ENCODE measurements at places on chromosomes 12 and 14. TPM values are rescaled to one million over a fixed set of nuclear protein-coding genes. Genes with fewer than 3 reads are reported as not detected.

GRCh38 chr12:53205747-53206419 lies 1.2 kb downstream of the ITGB7 start:
- DNase-seq, result no peak

DNA sequence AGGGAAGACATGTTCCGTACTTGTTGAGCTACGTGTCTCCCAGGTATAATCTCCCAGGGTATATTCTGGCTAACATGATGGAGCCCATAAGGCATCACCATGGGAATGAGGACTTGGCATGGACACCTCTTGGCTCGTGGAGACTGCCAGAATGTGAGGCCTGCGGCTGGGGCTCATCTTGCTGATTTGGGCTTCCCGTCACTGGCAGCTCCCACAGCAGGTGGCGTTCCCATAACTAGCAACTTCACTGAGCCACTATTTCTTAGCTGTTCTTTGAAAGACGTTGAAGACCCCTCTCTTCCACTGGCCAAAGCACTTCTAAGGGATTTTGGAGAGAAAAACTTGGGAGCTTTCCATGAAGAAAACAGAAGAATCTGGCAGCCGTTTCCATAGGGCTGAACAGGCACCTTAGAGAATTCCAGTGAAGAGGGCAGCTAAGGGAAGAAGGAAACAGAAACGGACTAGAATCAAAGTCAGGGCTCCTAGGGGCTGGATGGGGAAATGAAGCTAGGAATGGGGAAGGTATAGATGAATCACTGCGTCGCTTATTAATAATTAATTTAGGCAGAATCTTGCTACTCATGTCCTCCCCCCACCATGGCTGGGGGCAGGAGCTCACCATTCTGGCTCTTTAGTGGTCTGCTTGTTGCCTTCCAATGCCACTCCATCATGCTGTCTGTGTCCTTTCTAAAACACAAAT lies 39.7 kb upstream of the FOS start:
- no peak for DNase-seq

DNA sequence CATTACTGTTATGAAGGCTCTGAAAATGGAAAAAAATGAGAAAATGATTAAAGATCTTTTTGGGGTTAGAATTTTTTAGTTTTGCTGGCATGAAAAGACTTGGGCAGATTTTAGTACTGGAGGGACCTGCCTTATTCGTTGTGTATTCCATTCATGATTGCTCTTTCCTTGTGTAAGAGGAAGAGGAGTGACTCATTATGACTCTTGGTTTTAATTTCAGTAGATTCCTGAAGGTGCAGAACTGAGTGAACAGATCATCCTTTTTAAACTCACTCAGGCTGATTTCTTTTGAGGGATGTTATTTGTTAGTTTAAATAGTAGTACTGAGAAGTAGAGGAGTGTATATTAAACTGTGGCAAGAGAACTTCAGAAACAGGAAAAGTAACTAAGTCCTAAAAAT lies 41.6 kb downstream of the AKAP6 start:
- no peak for DNase-seq

DNA sequence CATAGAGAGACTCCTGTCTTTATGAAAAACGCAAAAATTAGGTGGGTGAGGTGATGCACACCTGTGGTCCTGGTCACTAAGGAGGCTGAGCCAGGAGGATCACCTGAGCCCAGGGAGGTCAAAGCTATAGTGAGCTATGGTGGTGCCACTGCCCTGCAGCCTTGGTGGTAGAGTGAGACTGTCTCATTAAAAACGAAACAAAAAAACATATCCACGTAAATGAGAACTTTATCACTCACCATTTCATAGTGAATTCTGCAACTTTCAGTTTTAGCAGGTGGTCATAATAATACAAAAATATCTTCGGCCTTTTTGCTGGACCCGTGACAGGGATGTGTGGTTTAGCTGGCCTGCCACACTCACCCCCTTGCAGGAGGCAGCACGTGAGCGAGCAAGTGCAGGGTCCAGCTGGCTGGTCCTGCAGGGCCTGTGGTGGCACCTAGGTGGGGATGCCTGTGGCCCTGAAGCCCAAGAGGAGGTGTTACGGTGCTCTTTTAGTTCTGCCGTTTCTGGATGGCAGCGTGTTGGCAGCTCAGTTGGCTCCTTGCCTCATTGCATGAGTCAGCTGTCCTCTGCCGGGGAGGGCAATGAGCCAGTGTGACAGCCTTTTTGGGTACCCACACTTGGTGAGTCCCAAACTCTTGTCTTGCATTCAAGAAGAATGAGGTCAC lies 1330.7 kb upstream of the TMEM132C start:
- DNase-seq, result no peak

GRCh38 chr14:40417777-40418401 lies 985.7 kb upstream of the FBXO33 start:
- DNase-seq, result peak; percentile 0

DNA sequence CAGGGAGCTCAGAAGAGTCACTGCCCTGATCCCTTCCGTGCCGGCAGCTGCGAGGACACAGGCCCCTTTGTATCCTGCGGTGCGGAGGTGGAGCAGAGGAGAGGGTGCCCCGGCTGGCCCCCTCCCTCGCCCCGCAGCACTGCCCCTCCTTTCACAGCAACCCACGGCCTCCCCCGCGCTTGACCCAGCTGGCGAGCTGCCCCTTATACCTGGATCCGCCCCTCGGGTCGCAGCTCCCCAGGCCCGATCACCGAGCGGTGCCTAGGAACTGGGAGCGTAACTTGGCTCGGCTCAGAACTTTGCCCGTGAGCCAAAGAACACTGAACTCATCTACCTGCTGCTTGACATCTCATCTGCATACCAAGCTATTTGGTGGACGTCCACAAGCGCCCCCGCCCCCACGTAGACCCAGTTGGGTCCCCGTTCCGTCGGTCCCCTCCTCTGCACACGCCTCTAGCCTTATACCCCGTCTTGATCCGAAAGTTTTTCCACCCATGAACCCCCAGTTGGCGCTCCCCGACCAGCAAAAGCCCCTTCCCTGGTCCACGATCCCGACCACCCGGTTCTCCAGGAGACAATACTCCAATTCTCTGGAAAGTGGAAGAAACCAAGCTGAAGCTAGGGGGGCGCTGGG lies 697 bp upstream of the DNAJC14 start:
- DNase-seq, result peak; percentile 41

DNA sequence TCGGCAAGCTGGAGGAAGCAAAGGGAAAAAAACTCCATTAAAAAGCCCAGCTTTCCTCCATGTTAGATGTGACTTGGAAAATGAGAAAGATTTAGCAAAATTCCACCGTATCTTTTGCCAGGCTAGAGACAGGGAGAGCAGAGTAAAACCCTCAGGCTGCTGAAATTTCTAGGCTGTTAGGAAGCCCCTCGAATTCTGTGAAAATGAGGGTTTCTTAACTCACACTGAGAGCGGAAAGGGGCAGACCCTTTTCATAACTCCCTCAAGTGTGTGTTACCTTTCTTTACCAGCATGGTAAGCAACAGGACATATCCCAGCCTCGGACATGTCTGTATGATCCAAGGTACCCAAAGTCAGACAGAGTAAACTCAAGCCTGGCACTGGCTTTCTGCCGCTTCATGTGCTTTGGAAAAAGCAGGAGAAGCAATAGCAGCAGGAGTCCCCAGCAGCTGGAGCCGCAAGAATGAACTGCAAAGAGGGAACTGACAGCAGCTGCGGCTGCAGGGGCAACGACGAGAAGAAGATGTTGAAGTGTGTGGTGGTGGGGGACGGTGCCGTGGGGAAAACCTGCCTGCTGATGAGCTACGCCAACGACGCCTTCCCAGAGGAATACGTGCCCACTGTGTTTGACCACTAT lies at the start of gene RHOJ:
TSS of gene RHOJ (plus strand) at position 37 of the 637 bp plus-strand sequence. CDS start at position 464, 427 bp downstream.
- no peak for DNase-seq

DNA sequence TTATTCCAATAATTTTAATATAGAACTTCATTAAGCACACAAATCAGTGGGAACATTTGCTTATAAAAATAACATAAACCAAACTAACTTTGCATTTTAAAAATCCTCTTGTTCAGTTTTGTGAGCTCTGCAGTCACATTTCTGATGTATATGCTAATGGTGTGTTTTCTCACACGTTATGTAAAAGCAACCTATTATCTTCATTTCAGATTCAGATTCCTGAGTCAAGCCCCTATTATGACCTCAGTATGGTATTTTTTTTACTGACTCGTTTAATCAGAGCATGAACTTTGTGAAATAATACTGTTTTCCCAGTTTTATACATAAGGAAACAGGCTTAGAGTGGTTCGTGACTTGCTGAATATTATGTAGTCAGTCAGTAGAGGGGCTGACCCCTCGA lies 394.0 kb downstream of the TMEM117 start:
- DNase-seq, result no peak

DNA sequence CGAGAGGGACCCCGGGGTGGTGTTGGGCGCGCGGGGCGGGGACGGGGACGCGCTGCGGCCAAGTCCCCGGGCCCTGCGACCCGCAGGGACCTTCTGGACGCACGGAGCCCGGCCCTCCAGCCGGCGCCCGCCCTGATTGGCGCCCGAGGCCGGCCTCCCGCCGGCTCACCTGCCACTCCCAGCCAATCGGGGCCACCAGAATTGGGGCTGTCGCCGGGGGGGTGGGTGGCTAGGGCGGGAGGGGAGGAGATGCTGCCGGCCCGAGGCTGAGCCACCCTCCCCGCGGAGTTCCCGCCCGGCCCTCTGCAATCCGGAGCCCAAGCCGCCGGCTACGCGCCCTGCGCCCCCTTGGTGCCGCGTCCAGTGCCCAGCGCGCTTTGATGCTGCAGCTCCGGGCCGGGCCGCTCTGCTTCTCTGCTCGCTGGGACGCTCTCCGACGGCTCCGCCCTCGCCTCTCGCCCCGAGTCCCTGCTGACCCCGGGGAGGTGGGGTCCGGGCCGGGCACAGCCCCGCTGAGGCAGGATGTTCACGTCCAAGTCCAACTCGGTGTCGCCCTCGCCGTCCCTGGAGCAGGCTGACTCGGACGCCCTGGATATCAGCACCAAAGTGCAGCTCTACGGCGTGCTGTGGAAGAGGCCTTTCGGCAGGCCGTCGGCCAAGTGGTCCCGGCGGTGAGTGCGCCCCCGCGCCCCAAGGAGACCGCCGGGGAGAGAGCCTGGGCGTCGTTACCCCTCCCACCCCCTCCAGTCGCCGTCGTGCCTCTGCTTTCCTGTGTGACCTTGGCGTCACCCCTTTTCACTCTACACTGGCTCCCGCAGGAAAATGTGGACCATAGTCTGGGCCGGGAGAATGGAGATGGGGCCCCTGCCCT lies at the start of gene PLEKHD1:
TSS of gene PLEKHD1 (plus strand) at position 285 of the 871 bp plus-strand sequence. CDS start at position 523, 238 bp downstream.
- DNase-seq, result no peak

- DNase-seq, result no peak
Observed at GRCh38 chr12:39352471-39353017, 90.4 kb downstream of the KIF21A start.

- no peak for DNase-seq
Observed at GRCh38 chr12:3540387-3540990, 49.5 kb downstream of the PRMT8 start.

- no peak for DNase-seq
Observed at GRCh38 chr12:91994208-91994797, 151.3 kb downstream of the BTG1 start.

GRCh38 chr12:94873734-94874517 lies 129.6 kb downstream of the NDUFA12 start:
- DNase-seq, result no peak

DNA sequence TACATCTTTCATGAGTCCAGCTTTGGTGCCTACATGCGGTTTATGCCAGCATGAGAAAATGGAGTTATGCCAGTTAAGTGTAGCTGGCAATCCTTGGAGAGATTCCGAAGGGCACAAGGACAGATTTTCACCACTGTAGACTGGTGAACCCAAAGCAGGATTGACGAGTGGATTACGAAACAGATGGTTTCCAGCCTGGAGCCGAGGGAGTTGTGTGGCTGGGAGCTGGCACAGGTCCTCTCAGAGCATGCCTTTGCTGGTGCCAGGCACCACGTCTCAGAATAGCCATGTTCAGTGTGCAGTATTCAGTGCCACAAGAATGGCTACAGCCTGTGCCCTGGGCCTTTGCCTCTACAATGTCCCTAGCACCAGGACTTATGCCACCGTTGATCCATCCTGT lies 13.2 kb downstream of the KCNH3 start:
- DNase-seq, result no peak

GRCh38 chr14:63474844-63475243 lies 68.3 kb downstream of the PPP2R5E start:
- DNase-seq, result no peak

DNA sequence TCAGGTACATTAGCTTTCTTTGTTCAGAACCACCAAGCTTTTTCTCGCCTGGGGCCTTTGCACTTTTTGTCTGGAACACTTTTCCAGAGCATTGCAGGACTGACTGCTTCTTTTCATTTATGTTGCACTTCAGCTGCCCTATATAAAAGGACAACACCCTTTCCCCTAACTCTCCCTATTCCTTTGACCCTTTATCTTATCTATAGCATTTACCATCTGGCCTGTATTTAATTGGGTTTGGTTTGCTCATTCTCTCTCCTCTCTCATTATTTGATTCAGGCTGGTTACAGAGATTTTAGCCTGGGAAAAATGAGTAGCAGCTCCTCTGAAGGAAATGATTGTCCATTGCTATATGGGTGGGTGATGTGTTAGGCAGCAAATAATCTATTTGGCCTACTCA lies 165.4 kb downstream of the KICS2 start:
- DNase-seq, result no peak

DNA sequence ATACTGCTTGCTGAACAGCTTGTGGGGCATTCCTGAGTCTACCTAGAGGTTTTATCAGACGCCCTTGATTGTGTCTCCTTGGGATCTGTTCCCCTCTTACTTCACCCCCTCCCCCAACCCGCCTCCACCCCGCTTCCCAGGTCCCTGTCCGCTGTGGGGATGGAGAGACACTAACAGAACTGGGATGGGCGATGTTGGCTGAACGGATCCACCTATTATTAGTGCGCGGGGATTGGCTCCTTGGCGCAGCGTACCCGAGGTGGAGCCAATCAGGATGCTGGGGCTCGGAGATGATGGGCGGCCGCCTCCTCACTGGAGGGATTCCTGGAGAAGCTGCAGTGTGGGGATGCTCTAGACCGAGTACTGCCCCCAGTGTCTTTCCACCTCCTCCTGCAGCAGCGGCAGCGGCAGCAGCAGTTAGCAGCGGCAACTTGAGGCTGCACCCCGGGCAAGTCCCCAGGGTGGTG lies at the start of gene SYT1:
TSS of gene SYT1 (plus strand) at position 372 of the 467 bp plus-strand sequence.
- peak; percentile 39 for DNase-seq

Gene C3AR1
- polyA plus RNA-seq, result 6.1 TPM

Gene ACSM4
- 0.04 TPM for polyA plus RNA-seq

Gene COL2A1
- 9.0 TPM for polyA plus RNA-seq

Gene TSHR
- 0.16 TPM for polyA plus RNA-seq

Gene KLRB1
- 7.8 TPM for polyA plus RNA-seq

Data from large intestine (tissue), 12 donors.